ENCODE measurements at places on chromosomes 7 and 10.

- H3K27ac ChIP-seq = peak overlapping the region; percentile 95
- no peaks in the 10 kb centered on the region for H3K27me3 ChIP-seq
- H3K36me3 ChIP-seq = no peaks in the 10 kb centered on the region
These were observed 44.0 kb upstream of the GRID1 start for GRCh38 chr10:86410542-86411124.

- peak overlapping the region; percentile 90 for H3K27ac ChIP-seq
- no peak for DNase-seq
- no peaks in the 10 kb centered on the region for H3K27me3 ChIP-seq
- H3K4me3 ChIP-seq = peak overlapping the region; percentile 52
These were observed 1.0 kb upstream of the ZNF800 start for GRCh38 chr7:127393368-127394058.

DNA sequence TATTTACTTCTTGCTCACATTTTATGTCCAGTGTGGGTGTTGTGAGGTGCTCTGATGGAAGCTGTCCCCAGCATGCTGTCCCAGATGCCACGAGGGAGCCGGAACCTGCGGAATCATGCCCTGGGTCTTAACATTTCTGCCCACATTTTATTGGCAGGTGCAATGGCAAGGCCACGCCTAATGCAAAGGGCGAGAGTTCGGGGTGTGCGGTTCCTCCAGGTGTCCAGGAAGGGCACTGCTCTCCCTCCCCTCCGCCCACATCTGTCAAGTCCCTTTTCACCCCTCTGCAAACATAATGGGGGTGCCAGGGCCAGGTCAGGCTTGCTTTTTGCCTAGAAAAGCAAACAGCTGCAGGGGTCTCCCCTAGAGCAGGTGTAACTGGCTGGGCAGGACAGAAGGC, 16.4 kb downstream of the PDAP1 start:
- no peak overlapping the region for H3K4me3 ChIP-seq
- DNase-seq = no peak
- no peaks in the 10 kb centered on the region for H3K27me3 ChIP-seq
- peaks cover 88% of the 10 kb centered on the region for H3K36me3 ChIP-seq
- H3K4me1 ChIP-seq = no peaks in the 10 kb centered on the region

DNA sequence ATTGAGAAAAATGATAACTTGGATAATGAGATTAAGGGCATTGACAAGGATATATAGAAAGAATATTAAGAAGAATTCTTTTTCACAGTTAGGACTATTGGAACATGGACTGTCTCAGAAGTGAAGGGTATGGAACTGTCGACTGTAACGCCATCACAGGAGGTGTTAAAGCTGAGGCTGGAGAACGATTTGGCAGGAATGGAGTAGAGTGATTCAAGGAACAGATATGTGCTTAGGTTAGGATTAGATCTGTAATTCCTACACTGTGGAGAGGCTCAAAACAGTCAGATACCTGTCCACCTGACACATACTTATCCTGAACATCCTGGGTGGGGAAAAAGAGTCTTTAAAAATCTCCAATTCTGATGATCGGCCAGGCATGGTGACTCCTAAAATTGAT, 30.9 kb downstream of the RHOBTB1 start:
- no peak for DNase-seq
- H3K4me1 ChIP-seq = no peaks in the 10 kb centered on the region
- H3K27me3 ChIP-seq = no peaks in the 10 kb centered on the region
- H3K36me3 ChIP-seq = no peaks in the 10 kb centered on the region

DNA sequence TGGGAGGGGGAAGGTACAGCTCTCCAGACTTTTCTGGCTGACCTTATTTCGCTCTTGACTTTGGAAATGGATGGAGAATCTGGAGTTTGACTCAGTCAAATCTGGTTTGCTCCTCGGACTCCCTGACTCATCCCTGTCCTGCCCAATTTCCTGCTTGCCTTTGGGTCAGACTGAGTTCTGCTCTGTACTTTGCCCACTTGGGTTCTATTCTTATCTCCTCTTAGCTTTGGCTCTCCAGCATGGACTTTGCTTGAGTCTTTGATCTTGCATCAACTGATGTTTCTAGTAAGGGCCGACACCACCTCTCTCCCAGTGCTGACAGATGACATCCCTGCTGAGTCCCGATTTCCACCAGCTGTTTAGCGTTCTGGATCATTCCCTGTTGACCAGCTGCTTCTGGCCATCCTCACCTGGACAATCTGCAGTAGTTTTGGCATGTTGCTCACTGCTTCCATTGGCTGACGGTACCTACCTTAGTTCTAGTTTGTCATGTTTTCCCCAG, 335.3 kb downstream of the SUGCT start:
- H3K4me1 ChIP-seq = no peaks in the 10 kb centered on the region
- no peak overlapping the region for H3K4me3 ChIP-seq
- no peak for DNase-seq

DNA sequence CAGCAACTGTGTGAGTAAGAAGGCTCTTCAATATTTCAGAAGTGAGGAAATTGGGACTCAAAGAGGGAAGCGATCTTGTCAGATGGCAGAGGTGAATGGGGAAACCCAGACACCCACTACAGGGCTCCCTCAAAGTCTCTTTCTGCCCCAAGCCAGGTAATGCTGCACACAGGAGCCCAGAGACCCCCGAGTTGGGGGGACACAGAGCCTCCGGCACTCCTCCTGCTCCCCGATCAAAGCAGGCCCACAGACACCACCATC, 139.4 kb downstream of the TNS3 start:
- H3K27ac ChIP-seq = no peak overlapping the region
- DNase-seq = no peak
- H3K4me1 ChIP-seq = no peaks in the 10 kb centered on the region
- no peaks in the 10 kb centered on the region for H3K27me3 ChIP-seq
- no peak overlapping the region for H3K4me3 ChIP-seq
- no peaks in the 10 kb centered on the region for H3K36me3 ChIP-seq

GRCh38 chr7:25720427-25720826, 431.6 kb upstream of the NFE2L3 start:
- no peak overlapping the region for H3K27ac ChIP-seq
- DNase-seq = no peak
- H3K4me3 ChIP-seq = no peak overlapping the region
- H3K27me3 ChIP-seq = peaks cover 3% of the 10 kb centered on the region

GRCh38 chr7:148159331-148159730, 431.2 kb upstream of the C7orf33 start:
- no peaks in the 10 kb centered on the region for H3K36me3 ChIP-seq
- H3K4me1 ChIP-seq = no peaks in the 10 kb centered on the region
- no peak for DNase-seq
- H3K27me3 ChIP-seq = no peaks in the 10 kb centered on the region
- H3K4me3 ChIP-seq = no peak overlapping the region

DNA sequence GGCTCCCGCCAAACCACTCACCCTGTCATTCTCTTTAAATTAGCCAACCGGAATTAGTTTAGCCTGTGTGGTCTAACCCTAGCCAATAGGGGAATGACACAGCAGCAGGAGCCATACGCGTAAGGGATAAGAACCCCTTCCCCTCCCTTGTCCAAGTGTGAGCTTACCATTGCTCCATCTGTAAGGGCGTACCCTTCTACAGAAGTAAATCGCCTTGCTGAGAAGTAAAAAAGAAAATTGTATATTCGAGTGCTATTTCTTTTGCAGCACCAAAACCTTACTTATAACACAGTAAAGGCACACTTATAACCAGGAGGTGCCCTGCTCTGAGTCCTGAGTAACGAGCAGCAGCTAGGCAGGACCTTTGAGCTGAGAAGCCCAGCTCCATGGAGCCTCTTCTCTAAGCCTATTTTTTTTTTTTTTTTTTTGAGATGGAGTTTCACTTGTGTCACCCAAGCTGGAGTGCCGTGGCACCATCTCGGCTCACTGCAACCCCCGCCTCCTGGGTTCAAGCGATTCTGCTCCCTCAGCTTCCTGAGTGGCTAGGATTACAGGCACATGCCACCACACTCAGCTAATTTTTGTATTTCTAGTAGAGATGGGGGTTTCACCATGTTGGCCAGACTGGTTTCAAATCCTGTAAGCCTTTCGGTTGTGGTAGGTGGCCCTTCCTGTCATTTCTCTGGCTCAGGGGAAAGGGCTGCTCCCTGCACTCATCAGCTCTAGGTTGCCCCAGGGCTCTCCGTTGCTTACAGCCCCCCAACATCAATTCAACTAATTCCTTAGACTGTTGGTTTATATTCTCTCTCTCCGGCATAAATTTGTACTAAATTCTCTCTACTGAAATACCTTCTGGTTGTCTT, 73.3 kb downstream of the NSUN6 start:
- no peak for DNase-seq
- H3K27me3 ChIP-seq = no peaks in the 10 kb centered on the region
- no peak overlapping the region for H3K4me3 ChIP-seq
- no peak overlapping the region for H3K27ac ChIP-seq

DNA sequence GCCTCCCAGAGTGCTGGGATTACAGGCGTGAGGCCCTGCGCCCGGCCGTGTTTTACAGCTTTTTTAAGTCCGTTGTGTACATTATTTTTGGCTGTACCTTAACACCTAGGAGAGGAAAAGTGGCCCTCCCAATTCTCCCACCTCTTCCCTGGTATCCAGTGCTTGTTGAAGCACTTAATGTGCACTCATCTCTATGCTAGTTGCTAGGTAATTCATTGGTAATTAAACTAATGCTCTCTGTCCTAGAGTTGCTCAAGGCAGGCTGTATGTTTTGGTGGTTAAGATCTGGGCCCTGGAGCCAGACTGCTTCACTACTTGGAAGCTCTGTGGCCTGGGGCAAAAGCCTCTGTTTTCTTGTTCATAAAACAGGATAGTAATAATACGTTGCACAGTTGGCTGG, 19.6 kb downstream of the AVPI1 start:
- no peak for DNase-seq
- H3K4me3 ChIP-seq = no peak overlapping the region
- H3K36me3 ChIP-seq = peaks cover 62% of the 10 kb centered on the region
- no peak overlapping the region for H3K27ac ChIP-seq
- no peaks in the 10 kb centered on the region for H3K27me3 ChIP-seq

- H3K36me3 ChIP-seq = no peaks in the 10 kb centered on the region
- peaks cover 38% of the 10 kb centered on the region for H3K4me1 ChIP-seq
- no peaks in the 10 kb centered on the region for H3K27me3 ChIP-seq
- DNase-seq = peak; percentile 8
- H3K27ac ChIP-seq = peak overlapping the region; percentile 58
These were observed 11.8 kb downstream of the CPED1 start for GRCh38 chr7:121000081-121000983.

GRCh38 chr10:35079763-35080162, 10.4 kb downstream of the CUL2 start:
- peaks cover 6% of the 10 kb centered on the region for H3K36me3 ChIP-seq
- no peaks in the 10 kb centered on the region for H3K4me1 ChIP-seq
- no peak overlapping the region for H3K4me3 ChIP-seq
- DNase-seq = no peak
- H3K27ac ChIP-seq = no peak overlapping the region
- H3K27me3 ChIP-seq = no peaks in the 10 kb centered on the region
